ENCODE measurements at places on chromosomes 4 and X.

- DNase-seq, result no peak
These were observed 17.4 kb downstream of the ADH5 start for GRCh38 chr4:99071159-99071558.

- no peak for DNase-seq
These were observed 26.2 kb upstream of the SLC25A6 start for GRCh38 chrX:1417921-1418771.

GRCh38 chr4:634599-634985 lies 9.2 kb downstream of the PDE6B start:
- DNase-seq, result no peak

- DNase-seq, result no peak
These were observed 5.1 kb downstream of the ANXA3 start for GRCh38 chr4:78556665-78557064.

DNA sequence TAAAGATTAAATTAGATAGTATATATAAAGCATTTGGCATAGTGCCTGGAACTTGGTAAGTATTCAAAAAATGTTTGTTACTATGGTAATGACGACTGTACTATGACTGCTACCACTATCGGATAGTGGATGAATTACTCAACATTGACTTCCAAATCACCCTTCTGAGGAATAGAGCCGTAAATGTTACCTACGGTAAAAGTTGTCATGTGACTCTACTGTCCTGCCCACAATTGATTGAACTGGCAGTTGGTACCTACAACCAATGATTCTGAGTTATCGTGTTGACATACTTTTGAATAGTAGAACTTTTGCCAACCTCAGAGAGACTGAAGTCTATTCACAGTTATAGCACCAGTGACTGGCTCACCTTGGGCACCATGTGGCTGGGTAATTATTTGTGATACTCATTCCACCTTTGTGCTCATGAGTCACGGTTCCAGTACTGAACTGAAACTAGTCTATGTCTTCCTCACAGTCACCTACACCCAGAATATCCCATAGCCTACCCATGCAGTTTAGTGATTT lies 185.5 kb upstream of the PITX2 start:
- DNase-seq, result no peak

GRCh38 chrX:111837197-111837596 lies 38.8 kb upstream of the TRPC5OS start:
- no peak for DNase-seq

DNA sequence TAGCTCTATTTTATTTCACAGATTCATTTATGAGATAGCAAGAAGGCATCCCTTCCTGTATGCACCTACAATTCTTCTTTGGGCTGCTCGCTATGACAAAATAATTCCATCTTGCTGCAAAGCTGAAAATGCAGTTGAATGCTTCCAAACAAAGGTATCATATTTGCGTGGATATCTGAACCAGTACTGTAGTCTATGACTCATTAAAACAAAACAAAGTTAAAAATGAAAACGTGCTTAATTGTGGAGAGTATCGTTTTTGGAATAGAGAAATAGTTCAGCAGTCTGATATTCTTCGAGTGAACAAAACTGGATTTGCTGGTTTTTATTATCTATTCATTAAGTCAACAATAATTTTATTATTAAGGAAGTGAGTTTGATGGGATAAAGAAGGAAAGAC lies 6.3 kb downstream of the AFP start:
- no peak for DNase-seq

DNA sequence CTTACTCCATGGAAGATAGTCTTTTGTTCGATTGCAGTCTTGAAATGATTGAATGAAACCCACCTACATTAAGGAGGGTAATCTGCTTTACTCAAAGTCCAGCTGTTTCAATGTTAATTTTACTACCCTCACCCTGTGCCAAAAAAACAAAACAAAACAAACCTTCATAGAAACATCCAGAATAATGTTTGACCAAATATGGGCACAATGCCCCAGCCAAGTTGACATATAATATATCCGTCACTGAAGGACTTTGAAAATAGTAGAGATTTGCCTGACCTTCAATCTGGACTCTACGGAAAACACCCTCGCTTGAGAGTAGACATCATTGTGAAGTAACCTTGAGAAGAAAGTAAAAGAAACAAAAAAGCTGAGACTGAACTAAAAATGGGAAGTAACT lies 550.5 kb upstream of the SMIM31 start:
- no peak for DNase-seq

- DNase-seq, result no peak
These were observed 711.4 kb upstream of the GALNTL6 start for GRCh38 chr4:171101845-171102244.

GRCh38 chrX:106987488-106987887 lies 12.5 kb downstream of the MORC4 start:
- no peak for DNase-seq

DNA sequence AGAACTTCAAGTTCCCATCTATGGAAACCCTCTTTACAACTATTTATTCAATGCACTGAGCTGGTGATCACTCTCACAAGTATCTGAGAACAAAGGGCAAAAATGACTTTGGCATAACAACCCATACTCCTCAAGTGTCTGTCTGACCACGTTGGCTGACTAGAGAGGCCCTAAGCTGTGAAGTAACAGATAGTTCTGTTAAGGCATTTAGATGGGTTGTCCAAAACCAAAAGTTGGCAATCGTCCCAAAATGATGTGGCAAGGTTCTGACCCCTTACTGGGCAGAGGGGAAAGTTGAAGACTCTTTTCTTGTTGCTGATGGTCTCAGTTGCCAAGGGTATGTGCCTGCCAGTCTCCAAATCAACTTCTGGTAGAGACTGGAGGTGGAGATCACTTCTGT lies 524.8 kb downstream of the PPARGC1A start:
- DNase-seq, result no peak

- DNase-seq, result peak; percentile 58
These were observed 13.9 kb upstream of the PPEF2 start for GRCh38 chr4:75916091-75916661.

Data from hepatic stellate cell (primary cell).